Activated CD4-positive, alpha-beta T cell treated with anti-CD3 and anti-CD28 coated beads for 36 hours (primary cell): ENCODE measurements at places on chromosomes 11 and 22. TPM values are rescaled to one million over a fixed set of nuclear protein-coding genes. Genes with fewer than 3 reads are reported as not detected.

DNA sequence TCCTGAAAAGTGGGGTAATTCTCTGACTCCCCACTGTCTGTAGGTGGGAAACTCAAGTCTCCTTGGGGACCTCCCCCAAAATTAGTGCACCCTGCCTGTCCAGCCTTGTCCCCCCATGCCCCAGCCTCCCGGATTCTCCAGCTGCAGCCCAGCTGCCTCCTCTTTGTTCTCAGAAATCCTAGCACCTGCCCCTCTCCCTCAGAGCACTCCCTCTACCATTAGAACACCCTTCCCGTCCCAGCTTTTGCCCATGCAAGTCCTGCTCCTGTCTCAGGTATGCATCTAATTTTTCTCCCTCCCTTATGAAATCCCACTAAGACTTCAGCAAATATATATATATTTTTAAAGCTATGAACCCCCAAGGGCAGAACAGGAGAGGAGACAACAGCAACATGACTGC lies 37.3 kb downstream of the LRFN4 start:
- H3K4me3 ChIP-seq, result no peak overlapping the region
- no peaks in the 10 kb centered on the region for H3K27me3 ChIP-seq
- H3K36me3 ChIP-seq, result no peaks in the 10 kb centered on the region
- DNase-seq, result no peak
- peaks cover 8% of the 10 kb centered on the region for H3K4me1 ChIP-seq
- H3K27ac ChIP-seq, result no peak overlapping the region

DNA sequence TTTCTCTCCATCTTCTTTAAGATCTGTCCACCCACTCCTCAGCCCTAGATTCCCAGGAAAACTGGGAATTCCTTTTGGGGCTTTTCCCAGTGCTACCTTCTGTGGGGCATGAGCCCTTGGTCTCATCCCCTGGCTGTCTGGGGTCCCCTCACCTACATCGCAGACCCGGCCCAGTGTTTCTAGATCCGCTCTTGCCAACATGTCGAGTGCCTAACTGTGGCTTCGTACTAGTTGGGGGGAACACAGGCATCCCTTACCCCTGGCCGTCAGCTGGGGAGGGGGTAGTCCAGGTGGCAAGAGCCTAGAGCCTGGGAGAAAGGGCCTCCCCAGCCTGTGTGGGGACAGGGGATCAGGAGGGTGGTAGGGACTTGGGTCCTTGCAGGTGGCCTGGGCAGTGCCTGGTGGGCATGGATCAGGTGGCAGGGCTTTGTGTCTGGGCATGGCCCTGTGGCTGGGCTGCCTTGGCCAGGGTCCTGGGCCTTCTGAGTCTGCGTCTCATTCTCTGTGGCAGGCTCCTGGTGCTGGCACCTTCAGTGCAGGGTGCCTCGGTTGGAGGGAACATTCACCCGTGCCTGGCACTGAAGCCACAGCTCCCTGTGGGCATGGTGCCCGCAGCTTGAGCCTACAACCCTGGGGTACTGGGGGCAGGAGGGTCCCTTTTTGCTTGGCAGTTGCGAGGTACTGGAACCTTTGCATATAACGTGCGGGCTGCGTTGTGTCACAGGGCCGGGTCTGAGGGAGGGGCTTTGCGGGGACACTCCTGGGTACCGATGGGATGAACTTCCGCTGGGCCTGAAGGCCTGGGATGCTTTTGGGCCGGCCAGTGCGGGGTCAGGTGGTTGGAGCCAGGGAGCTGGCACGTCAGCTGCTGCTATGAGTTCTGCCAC lies 4.1 kb downstream of the KCNQ1 start:
- H3K27ac ChIP-seq, result no peak overlapping the region
- H3K27me3 ChIP-seq, result no peaks in the 10 kb centered on the region
- DNase-seq, result peak; percentile 3
- H3K36me3 ChIP-seq, result no peaks in the 10 kb centered on the region
- H3K4me1 ChIP-seq, result peaks cover 19% of the 10 kb centered on the region

GRCh38 chr11:38005597-38005996 lies 1407.6 kb upstream of the RAG2 start:
- no peak overlapping the region for H3K27ac ChIP-seq
- DNase-seq, result no peak
- H3K36me3 ChIP-seq, result no peaks in the 10 kb centered on the region
- H3K4me1 ChIP-seq, result no peaks in the 10 kb centered on the region

- H3K27me3 ChIP-seq, result no peaks in the 10 kb centered on the region
- H3K36me3 ChIP-seq, result no peaks in the 10 kb centered on the region
- H3K27ac ChIP-seq, result peak overlapping the region; percentile 89
- peak; percentile 87 for DNase-seq
- H3K4me3 ChIP-seq, result peak overlapping the region; percentile 37
These were observed 55.8 kb upstream of the RRAS2 start for GRCh38 chr11:14414470-14415461.

DNA sequence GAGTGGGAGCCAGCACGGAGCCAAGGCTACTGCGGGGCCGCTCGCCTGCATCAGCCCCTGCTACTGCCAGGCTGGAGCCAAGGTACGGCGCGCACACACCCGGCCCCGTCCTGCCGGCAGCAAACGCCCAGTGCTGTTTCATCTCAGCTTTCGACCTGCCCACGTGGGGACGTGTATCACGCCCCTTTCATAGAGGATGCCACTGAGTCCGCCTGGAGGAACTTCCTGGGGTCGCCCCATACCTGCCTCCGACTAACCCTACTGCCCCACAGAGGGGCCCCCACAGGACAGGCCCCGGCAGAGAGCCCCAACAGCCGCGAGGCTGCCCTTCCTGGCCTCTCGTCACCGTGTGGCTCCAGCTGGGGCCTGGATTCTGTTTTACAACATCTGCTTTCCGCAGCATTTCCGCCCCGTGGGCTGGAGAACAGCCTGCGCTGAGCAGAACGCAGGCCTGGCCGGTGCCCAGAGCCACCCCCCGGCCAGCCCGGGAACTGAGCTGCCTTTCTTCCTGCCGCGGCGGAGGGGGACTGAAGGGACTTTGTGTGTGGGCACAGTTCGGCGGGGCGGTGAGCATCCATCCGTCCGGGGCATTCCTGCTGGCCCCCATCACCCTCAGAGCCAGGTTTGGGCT lies 22.9 kb upstream of the ARHGAP8 start:
- H3K27ac ChIP-seq, result no peak overlapping the region
- H3K36me3 ChIP-seq, result peaks cover 7% of the 10 kb centered on the region
- peak; percentile 28 for DNase-seq
- H3K4me1 ChIP-seq, result no peaks in the 10 kb centered on the region
- H3K27me3 ChIP-seq, result no peaks in the 10 kb centered on the region
- no peak overlapping the region for H3K4me3 ChIP-seq

DNA sequence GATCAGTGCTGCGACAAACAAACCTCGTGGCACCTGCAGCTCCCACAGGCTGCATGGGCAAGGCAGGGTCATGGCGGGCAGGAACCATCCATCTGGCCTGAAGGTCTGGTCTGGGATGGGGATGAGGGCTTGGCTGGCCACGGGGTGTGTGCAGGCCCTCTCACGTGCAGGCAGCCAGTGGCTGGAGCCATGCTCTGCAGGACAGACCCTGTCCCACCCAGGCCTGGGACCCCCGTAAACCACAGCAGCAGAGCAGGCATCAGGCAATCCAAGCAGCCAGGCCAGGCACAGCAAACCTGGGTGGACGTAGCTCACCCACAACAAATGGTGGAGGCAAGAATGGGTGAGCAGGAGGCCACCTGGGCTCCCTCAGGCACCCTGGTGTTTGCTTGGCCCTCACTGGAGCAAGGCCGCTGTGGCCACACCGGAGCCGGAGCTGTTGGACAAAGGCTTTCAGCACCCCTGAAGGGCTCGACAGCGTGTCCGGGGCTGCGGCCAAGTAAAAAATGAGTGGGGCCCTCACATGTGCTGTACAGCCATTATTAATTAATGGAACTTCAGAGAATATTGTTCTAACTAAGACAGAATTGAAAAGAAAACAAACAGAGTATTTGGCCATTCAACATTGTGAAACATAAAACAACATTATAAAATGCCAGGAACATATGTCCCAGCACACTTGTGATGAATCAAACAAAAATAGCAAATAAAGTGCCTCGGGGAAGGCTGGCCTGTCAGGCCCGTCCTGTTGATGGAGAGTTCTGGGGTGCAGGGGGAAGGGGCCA lies 24.0 kb upstream of the GNB1L start:
- DNase-seq, result peak; percentile 1
- no peak overlapping the region for H3K27ac ChIP-seq
- H3K27me3 ChIP-seq, result no peaks in the 10 kb centered on the region
- H3K36me3 ChIP-seq, result no peaks in the 10 kb centered on the region
- H3K4me3 ChIP-seq, result no peak overlapping the region

DNA sequence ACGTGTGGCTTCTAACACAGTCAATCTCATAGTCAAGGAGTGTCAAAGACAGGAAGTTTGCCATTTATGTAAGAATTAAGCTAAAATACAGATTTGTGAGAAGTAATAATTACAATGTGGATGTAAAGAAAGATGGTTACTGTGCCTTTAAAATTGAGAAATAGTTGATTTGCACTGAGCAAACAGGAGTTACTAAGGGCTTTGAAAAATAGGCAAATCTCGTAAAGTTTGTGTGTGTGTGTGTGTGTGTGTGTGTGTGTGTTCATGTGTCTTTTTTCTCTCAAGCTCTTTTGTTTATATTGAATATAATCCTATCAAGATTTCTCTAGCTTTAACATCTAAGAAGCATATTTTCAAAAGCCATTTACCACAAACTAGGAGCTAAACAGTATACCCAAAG lies 2284.5 kb downstream of the LRRC4C start:
- H3K4me1 ChIP-seq, result no peaks in the 10 kb centered on the region
- no peak overlapping the region for H3K4me3 ChIP-seq
- no peaks in the 10 kb centered on the region for H3K27me3 ChIP-seq

- peak overlapping the region; percentile 90 for H3K4me3 ChIP-seq
- H3K4me1 ChIP-seq, result peaks cover 60% of the 10 kb centered on the region
- H3K36me3 ChIP-seq, result peaks cover 51% of the 10 kb centered on the region
- H3K27ac ChIP-seq, result peak overlapping the region; percentile 92
- no peaks in the 10 kb centered on the region for H3K27me3 ChIP-seq
These were observed 3.6 kb downstream of the PATZ1 start for GRCh38 chr22:31342389-31343140.

Gene KCNK7
- total RNA-seq, result 0.37 TPM
